ENCODE measurements at places on chromosomes 11 and 22. TPM values are rescaled to one million over a fixed set of nuclear protein-coding genes. Genes with fewer than 3 reads are reported as not detected.
A peak's percentile ranks its signal among the peaks of the same experiment; 100 is the strongest.

NTM gene
- total RNA-seq: 0.96 TPM

DNA sequence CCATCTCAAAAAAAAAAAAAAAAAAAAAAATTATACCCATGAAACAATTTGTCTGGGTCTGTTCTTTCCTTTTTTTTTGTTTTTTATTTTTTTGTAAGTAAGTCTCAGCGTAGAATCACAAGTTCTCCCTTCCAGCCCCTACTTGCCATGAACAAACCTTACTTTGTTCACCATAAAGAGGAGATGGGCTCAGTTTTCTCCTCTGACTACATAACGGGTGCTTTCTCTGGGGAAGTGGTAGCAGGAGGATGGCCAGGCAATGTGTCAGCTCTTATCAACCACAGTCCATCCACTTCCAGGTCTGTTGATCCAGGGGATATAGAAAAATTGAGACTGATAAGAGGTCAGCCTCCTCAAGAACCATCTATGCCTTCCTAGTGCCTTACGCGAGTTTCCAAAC is 11.0 kb downstream of the ASCC2 start:
- DNase-seq: no peak

DNA sequence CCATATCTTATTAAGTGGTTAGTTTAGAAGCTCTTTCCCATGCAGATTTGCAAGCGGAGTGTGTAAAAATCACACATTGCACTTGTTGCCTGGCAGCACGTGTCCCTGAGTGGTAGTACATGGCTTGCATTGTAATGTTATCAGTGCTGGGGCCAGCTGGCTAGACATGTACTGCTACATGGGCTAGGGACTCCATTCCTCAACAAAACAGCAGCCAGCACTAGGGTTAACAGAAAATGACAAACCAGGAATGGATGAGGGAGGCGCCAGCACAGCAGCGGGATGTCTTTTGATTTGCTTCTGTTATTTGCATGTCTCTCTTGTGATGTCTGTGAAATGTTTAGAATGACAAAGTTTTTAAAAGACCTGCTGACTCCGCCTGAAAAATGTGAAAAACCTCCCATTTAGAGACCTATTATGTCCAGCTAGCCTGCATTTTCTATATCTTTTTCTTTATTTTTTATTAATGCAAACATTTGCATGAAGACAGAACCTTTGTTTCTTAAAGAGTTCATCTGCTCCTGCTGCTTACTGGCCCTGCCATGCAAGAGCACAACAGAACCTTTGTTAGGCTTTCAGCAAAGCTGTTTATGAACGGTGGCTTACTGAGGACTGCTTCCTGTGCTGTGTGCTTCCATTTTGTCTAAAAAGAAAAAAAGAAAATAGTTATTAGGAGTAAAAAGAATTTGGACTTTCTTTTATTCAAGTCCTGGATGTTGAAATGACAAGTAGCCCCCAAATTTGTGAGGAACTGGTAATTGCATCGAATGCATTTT is 40.7 kb downstream of the CSTPP1 start:
- DNase-seq: no peak

DNA sequence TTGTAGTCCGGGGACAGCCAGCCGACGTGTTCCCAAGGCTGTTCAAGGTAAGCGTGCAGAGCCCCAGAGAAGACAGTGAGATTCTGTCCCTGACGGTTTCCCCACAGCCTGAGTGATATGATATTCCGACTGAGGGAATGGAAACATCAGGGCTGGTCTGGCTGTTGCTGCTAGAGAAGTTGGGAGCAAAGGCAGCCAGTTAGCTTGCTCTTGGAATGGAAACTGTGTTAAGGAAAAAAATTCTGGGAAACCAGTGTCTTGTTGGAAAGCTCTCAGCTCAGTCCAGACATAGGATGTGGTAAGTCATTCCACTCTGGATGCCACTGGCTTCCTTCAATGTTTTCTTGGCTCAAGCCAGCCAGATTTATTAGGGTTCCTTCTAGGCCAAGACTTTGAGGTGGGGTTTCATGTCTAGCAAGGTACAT is 8.8 kb downstream of the CRY2 start:
- DNase-seq: no peak

TTC28 gene
- total RNA-seq: 13.9 TPM

- peak; percentile 3 for DNase-seq
Observed at GRCh38 chr11:22711071-22711770, 44.8 kb downstream of the GAS2 start.

CD248 gene
- not detected for total RNA-seq

DNA sequence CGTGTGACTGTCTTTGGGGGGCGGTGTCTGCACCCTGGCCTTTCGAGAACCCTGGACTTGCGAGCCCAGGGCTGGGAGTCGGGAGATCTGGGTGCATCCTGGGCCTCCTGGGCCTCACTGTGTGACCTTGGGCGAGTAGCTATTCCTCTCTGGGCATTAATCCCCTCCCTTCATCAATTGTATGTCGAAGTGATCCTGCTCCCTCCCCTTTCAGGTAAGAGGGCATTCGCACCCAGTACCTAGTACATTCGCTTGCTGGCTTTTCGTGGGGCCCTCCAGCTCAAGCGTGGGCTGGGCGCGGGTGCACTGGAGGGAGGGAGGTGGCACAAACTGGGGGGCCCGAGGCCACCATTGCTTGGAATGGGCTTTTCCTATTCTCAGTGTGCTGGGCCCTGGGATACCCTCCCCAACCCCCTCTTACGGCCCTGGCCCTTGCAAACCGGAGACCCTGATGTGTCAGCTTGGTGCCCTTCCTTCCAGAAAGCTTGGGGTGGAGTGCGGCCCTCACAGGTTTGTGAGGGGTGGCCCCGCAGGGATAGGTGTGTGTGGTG is 530 bp downstream of the USP35 start:
- DNase-seq: no peak
